Activated T-helper 1 cell treated with anti-CD3 and anti-CD28 coated beads, Interleukin-2, amount 50 U/mL, for 16 hours (primary cell): ENCODE measurements at places on chromosomes 5 and 9.

DNA sequence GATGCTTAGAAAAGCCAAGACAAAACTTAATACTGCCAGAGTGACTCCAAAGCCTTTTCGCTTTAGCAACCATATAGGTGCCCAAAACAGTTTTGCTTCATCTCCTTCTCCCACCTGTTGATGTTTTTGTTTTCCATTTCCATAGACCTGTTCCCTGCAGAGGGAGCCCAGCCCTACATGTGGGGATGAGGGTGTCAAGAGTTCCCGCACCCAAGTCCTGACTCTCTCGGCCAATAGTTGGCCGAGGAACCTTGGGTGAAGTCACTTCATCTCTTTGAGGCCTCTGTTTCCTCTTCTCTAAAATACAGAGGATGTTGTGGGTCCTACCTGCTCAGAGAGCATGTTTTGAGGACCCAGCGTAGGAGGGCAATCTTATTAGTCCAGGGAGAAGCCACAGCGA, 38.5 kb upstream of the LCP2 start:
- no peak for DNase-seq

DNA sequence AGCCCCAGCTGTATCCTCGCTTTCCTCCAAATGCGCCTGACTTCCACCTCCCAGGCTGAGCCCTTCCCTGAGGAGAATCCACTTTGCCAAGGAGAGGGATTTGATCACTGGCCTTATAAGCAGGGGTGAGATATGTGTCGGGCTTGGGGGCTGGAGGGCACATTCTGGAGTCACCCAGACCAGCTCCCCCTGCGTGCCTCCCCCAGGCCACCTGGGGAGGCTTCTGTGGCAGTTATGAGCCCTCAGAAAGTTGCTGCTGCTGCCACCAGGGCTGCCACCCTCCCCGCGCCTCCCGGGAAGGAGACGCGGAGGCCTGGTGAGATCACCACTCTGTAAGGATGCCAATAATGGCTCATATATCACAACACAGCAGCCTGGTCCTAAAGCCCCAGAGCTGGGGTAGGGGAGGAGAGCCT, 211.5 kb downstream of the PAPPA start:
- DNase-seq: no peak

GRCh38 chr5:102998224-102998623, 121.7 kb downstream of the GIN1 start:
- no peak for DNase-seq

GRCh38 chr5:100574716-100575115, 39.5 kb downstream of the FAM174A start:
- DNase-seq: no peak

- no peak for DNase-seq
Measured at GRCh38 chr5:132761321-132762240, 14.4 kb downstream of the CCNI2 start.

DNA sequence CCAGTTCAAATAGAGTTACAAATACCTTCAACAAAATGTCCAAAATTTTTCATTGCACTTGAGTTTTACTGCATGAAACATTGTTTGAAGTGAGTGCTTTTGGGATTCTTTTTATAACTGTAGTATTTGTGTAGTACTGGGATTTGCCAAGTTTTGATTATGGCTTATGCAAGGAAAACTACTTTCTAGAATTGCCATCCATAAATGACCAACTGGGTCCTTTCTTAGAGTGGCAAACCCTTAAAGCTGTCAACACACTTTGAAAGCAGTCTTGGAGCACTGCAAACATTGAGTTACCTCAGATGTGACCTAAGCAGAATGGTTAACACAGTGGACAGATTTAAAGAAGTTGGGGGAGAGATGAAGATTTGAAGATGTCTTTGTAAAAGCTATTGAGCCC, 379.6 kb upstream of the ZNF608 start:
- DNase-seq: no peak

- DNase-seq: no peak
Measured at GRCh38 chr5:179805529-179806249, 977 bp downstream of the MGAT4B start.

DNA sequence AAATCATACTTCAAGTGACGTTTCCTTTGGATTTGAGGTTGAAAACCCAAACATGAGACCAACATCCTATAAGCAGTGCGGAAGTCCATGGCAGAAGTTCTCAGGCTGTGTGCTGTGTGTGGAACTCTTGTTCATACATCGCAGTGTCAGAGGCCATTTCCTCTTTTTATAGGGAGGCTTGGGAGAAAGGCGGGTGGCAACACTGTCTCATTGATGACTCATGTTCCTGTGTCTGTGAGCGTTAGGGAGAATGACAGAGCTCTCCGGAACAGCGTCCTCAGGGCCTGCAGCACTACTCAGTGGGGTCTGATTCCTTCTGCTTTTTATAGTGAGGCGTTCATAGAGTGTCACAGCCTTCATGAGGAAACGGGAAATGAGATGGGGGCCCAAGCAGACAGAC, 98.8 kb upstream of the BASP1 start:
- DNase-seq: no peak

DNA sequence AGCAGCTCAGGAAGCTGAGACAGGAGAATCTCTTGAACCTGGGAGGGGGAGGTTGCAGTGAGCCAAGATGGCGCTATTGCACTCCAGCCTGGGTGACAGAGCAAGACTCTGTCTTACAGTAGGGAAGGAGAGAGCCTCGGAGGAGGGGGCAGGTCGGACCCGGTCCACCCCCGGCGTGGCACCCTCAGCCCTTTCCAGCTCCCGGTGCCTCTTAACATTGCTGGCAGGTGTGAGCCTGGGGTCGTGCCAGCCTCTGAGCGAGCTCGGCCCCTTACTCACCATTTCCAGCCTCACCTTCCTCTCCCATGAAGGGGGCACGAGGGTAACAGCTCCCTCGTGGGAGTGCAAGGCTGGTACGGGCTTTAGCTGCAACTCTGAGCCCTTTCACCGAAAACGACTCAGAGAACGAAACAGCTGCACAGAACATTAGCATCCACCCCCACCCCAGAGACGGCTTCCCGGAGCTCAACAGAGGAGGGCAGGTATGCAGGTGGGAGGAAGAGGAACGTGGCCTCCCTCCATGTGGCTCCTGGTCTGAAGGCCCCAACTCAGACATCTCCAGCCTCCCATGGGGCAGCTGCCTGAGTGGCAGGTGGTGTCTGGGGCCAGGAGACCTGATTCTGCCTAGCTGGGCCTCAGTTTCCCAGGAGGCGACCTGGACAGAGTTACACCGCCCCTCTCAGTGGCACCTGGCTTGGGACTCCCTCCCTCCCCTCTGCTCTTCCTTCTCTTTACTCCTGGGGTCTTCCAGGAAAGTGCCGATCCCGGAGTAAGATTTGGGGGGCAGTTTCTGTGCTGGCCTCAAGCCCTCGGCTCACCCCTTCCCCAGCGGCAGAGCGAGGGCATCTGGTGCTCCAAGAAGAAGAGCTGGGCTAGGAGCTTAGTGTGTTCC, 28.5 kb upstream of the ABO start:
- no peak for DNase-seq

- no peak for DNase-seq
Measured at GRCh38 chr5:142360607-142361120, 35.8 kb upstream of the SPRY4 start.

GRCh38 chr9:14941501-14942405, 31.5 kb upstream of the FREM1 start:
- no peak for DNase-seq

DNA sequence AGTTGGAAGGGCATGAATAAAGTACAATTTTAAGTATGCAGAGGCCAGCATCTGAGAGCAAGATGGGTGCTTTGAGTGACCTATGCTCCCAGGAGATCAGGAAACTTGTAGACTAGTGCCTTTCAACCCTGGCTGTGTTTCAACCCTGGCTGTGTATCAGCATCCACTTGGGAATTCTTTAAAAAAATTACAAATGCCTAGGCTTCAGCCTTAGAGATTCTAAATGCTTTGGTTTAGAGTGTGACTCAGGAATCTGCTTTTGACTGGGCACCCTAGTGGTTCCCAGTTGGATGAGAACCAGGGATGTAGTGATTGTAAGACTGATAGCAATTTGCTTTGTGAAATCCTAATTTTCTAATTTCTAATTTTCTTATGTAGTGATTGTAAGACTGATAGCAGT, 65.6 kb downstream of the RALGPS1 start:
- DNase-seq: no peak

GRCh38 chr5:10513501-10514442, 50.1 kb upstream of the ANKRD33B start:
- no peak for DNase-seq

DNA sequence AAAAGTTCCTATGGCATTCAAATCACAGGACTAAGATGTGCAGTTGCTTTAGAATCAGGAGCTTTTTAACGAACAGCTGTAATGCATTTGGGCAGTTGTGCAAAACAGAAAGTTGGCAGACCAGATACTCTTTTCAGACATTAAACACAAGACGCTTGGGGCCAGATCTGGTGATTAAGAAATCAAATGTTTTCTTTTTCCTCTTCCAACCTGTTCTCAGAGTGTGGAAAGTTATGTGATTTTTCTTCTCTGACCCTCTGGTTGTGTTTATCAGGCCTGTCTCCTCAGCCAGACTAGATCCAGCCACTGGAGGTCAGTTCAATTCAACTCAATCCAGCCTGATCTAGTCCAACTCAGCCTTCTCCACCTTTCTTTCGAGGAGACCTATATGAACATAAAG, 298.5 kb upstream of the PCSK5 start:
- DNase-seq: no peak

DNA sequence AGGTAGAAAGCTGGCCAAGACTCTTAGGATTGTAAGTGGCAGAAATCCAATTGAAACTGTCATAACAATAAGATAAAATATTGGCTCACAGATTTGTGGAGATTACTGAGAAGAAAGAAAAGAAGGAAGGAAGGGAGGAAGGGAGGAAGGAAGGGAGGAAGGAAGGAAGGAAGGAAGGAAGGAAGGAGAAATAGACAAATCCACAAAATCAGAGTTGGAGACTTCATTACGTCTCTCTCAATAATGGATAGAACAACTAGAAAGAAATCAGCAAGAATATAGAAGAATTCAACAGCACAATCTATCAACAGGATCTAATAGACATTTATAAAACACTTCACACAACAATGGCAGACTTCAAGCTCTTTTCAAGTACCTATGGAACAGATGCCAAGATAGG, 17.9 kb upstream of the PAM start:
- DNase-seq: no peak

DNA sequence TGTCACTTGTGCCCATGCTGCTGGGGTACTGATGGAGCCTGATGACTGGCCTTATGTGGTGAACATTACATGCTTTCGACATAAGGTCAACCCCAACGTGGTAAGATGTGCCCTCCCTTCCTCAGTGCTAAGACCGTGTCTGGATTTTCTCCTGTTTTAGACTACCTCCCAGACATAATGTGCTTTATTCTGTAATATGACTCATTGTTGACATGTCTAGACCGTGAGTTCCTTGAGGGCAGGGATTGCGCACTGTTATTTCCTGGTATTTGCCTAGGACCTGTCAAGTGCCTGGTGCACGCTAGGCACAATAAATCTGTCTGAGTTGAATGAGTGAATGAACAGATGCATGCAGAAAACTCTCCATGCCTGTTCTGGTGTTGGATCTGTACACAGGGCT, 346.0 kb downstream of the KDM4C start:
- DNase-seq: no peak

DNA sequence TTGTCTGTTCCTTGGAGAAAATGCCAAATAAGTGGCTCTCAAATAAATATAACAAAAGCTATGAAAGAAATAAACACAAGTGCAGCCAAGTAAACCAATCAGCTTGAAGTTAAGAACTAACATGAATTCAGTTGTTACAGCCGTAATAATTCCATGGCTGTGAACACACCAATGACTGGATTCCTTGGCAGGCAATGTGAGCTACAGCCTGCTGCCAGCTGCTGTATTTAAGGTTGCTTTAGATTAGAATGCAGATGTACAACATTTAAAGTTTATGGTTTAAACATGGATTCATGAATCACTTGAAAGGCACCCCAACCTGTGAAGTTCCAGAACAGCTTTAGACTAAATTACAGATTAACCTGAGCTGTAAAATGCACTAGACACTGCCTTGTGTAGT, 626.4 kb upstream of the SEMA6A start:
- no peak for DNase-seq

DNA sequence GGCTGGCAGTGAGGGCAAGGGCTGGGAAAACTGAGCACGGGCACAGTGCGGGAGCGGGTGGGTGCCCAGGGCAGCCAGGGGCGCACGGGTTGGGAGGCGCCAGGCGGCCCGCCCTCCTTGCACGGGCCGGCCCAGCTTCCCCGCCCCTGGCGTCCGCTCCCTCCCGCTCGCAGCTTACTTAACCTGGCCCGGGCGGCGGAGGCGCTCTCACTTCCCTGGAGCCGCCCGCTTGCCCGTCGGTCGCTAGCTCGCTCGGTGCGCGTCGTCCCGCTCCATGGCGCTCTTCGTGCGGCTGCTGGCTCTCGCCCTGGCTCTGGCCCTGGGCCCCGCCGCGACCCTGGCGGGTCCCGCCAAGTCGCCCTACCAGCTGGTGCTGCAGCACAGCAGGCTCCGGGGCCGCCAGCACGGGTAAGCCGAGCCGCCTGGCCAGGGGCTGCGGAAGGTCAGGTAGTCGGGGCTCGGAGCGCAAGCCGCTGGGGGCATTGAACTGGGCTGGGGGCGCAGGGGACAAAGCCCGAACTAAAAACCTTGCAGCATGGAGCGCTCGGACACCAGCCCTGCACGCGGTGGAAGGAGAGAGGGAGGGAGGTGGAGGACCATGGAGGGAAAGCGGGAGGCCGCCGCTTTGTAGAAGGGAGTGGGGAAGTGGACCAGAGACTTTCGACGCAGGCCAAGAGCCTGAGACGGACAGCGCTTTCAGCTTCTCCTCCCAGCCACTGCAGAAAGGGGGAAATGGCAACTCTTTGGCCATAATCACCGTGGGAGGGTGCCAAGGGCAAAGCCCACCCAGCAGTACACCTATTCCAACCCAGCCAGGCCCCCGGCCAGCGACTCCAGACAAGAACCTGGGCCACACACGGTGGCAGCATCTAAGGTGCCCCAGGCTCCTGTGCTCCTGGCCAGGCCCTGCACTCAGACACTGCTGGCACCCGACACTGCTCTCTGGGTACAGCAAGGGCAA, at the start of gene TGFBI:
Gene TGFBI, plus strand, starts transcription at position 207 of the 961 bp plus-strand sequence. Its CDS starts 68 bp downstream, at position 275.
- no peak for DNase-seq

- no peak for DNase-seq
Measured at GRCh38 chr5:38375423-38375822, 117.1 kb downstream of the EGFLAM start.

DNA sequence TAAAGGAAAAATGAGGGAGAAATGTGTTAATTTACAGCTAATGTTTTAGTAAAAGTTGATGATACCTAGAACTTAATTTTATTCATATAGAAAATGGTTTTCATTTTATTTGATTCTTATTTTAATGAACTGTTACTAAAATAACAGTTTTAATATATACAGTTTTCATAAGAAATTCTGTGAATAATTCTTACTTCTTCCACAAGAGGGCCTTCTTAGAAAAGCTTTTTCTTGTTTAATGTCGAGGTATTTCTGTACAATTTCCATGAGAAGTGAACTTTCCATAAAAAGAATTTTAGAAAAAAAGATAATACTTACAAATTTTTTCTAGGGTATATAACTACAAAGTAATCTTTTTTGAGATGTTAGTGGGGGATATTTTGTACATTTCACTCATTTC, 73.9 kb downstream of the KLF9 start:
- no peak for DNase-seq

DNA sequence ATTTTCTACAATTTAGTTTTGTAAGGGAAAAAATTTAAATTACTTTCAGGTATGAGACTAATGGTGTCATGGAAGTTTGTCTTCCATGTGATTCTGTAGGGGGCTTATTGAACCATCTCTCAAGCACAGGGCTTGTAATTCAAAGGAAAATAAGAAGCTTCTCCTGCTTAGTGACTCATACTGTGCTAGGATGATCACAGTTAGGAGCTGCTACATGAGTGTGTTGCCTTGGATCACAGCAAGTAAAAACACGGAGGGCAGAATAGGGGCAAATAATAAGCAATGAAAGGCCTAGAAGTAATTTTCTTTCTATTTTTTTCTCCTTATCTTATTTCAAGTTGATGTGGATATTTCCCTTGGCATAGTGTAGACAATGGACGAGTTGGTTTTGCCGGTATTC, 28.9 kb downstream of the TMEM167A start:
- no peak for DNase-seq
